ENCODE measurements at places on chromosomes 13 and 19.

- DNase-seq = no peak
These were observed 105.7 kb upstream of the RAP2A start for GRCh38 chr13:97328222-97328790.

GRCh38 chr13:101127741-101128353, 288.5 kb downstream of the NALCN start:
- no peak for DNase-seq

GRCh38 chr13:110961959-110962358, 47.1 kb upstream of the ANKRD10 start:
- DNase-seq = no peak

DNA sequence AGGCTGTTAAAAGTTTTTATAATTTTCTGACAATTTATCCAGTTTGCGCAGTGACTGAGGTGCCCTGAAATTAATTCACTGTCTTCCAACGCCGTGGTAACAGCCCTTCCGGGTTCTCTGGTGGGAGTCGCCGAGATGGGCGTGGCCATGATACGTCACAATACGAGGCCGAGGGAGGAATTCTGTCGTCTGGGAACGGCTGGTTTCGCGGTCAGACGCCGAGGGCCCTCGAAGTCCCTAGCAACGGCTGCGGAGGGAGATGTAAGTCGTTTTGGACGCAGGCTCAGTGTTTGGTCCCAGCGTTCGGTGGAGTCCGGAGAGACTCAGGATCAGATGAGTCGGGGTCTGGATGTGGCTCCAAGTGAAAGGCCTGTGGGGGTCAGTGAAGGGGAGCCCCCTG, 21.7 kb downstream of the ZNF613 start:
- DNase-seq = no peak

- DNase-seq = peak; percentile 53
These were observed at the start of gene CELF5 for GRCh38 chr19:3224346-3225168. CELF5 (plus strand) TSS chr19:3224661; CDS start chr19:3224740, 79 bp downstream.

GRCh38 chr13:43227721-43228120, 204.3 kb downstream of the DNAJC15 start:
- DNase-seq = no peak

- no peak for DNase-seq
These were observed 25.4 kb downstream of the MIR17HG start for GRCh38 chr13:91372911-91373310.

DNA sequence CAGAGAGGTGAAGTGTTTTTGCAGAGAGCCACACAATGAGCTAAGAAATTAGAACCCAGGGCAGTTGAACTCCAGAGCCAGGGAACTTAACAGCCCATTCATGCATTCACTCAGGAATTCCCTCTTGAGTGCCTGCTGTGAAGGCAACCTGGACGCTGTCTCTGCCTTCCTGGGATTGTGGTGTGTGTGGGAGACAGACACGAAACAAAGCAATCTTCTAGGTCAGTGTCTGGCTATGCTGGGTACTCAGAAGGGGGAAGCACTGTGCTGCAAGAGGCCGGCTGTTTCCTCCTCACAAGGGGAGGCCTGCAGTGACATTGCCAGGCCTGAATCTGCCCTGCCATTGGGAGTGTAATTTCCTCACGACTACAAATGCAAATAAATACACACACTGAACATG, 9.7 kb downstream of the BCKDHA start:
- DNase-seq = no peak

DNA sequence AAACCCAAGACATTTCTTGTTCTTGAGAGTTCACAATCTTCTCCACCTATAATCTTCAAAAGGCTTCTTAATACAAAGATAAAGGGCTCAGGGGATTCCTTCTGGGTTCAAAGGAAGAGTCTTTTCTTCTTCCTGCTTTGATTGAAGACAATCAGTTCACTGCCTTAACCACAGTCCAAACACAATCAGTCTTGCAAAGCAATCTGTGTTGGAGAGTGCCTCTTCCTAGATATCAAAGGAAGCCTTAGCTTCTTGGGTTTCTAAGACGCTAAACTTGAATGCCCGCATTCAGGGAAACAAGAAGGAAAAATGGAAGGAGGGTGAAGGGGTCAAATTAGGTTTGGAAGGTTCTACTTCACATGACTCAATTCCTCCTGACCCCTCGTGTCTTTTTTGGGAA, 27.2 kb downstream of the RANBP3 start:
- no peak for DNase-seq

Measured in activated T-cell treated with anti-CD3 and anti-CD28 coated beads for 1 hour (primary cell).